ENCODE measurements at places on chromosomes 2 and 18. TPM values are rescaled to one million over a fixed set of nuclear protein-coding genes. Genes with fewer than 3 reads are reported as not detected.

DNA sequence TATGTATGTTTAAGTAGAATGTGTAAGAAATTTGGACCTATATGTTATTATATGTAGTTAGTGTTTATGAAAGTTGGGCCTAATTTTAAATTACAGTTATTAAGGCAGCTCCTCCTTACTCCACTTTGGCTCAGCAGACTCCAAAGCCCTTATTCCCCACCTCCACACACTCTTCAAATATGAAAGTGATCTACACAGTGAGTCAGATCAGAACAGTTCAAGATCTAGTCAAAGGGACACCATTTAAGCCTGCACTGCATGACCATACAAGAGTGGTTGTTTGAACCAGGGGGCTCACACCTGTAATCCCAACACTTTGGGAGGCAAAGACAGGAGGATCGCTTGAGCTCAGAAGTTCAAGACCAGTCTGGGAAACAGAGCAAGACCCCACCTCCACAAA is 21.2 kb upstream of the PMAIP1 start:
- DNase-seq = no peak

The SPATA3 gene
- not detected for total RNA-seq

The CD207 gene
- not detected for total RNA-seq

DNA sequence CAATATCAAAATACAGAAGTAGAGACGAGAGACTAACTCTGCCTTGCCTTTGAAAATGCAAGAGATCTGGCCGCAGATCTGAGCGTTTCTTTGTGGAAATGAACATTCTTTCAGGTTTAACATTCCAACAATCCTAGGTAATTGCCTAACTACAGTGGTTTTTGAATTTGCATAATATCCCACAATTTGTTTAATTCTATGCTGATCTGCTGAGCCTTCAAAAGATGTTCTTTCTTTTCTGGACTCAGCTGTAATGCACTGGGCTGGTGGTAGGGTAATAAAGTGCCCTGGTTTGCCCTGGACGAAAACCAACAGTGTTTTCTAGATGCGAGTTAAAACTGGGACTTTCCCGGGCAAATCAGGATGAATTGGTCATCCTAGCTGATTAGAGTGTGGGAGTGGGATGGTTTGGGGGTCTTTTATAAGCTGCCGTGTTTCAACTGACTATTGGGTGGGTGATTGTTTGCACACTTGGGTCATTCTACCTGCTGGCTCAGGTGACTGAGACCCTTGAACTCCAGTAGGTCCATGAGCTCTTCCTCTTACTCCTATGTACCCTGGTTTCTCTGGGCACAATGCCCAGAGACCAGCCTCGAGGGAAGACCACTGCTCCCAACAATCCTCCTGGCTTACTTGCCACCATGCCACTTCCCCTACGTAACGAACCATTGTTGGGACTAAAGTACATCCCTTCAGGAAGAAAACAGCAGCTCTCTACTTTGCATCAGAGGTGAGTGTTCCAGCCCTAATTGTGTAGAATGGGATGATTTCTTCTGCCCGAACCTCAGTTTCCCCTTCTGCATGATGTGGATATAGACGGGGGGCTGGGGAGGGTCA is 3.4 kb upstream of the PAX8 start:
- DNase-seq = no peak

Data from fibroblast of villous mesenchyme (primary cell).